ENCODE measurements at places on chromosomes 16 and 17. TPM values are rescaled to one million over a fixed set of nuclear protein-coding genes. Genes with fewer than 3 reads are reported as not detected.

GRCh38 chr17:57578608-57579225, 166.4 kb downstream of the CCDC182 start:
- H3K27ac ChIP-seq: peak overlapping the region; percentile 65
- no peak for DNase-seq
- peaks cover 35% of the 10 kb centered on the region for H3K4me1 ChIP-seq
- no peak overlapping the region for H3K4me3 ChIP-seq
- no peaks in the 10 kb centered on the region for H3K36me3 ChIP-seq

DNA sequence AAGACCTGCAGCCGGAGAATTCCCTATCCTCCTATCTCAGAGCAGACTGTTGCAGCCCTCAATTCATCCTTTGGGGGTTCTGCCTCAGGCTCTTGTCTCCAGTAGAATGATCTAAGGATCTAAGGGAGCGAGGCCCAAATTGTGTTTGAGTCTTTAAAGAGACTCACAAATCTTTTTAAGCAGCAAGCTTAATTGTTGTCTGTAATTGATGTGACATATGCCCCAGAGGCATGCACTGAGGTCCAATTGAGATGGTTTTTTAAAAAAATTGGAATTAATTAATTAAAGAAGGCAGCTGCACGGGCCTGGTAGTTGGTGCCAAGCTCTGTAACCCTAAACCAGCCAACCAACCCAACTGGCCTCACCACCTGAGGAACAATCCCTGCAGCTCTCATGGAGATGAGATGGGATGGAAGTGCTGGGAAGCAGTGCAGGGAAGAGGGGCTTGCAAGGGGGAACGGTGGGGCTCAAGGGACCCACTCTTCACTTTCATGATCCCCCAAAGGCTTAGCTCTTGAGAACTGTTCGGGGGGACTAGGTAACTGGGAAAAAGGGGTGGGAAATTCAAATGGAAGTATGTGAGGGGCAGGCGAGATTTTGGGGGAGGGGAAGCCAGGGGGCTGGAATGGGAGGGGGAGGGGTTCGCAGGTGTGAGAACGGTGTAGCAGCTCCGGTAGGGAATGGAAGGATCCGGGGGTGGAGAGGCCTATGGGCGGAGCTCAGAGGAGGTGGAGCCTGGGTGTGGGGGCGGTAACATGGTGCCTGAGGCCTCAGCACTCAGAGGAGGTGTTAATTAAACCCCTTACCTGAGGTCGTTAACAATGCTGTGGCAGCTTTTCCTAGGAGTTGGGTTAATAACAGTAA, 9.2 kb upstream of the ZNF652 start:
- no peak overlapping the region for H3K4me3 ChIP-seq
- H3K27me3 ChIP-seq: no peaks in the 10 kb centered on the region
- H3K27ac ChIP-seq: no peak overlapping the region
- no peaks in the 10 kb centered on the region for H3K4me1 ChIP-seq
- DNase-seq: no peak
- no peaks in the 10 kb centered on the region for H3K36me3 ChIP-seq

DNA sequence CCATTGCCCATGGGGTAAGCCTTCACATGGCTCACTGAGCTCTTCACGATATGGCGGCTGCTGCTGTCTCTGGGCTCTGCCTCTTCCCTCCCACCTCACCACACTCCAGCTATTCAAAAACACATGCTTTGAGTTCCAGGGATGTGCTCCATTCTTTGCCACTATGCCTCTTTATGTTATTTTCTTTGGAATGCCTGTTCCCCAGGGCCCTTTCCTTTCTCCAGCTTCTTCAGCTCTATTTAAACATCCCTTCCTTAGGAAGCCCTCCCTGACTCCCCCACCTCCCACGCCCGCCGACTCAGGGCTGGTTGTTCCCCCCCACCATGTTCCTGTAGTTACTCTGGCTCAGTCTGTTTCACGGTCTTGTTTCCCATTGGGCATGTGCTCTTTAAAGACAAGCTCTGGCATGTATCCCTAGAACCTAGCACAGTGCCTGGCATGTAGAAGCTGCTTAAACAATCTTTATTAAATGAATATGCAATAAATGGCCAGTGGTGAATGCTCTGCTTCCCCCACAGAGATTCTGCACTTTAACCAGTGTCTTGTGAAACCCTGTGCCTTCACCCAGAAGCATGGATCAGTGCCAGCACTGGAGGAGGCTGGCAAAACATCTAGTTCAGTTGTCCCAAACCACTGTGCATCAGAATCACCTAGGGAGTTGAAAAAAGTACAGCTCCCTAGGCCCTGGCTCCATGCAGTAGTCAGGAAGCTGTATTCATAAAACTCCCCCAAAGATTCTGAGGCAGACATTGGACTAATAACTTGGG, 6.9 kb downstream of the MYCBPAP start:
- H3K4me3 ChIP-seq: no peak overlapping the region
- H3K4me1 ChIP-seq: no peaks in the 10 kb centered on the region
- no peaks in the 10 kb centered on the region for H3K36me3 ChIP-seq
- no peak for DNase-seq
- H3K27me3 ChIP-seq: no peaks in the 10 kb centered on the region
- H3K27ac ChIP-seq: no peak overlapping the region

DNA sequence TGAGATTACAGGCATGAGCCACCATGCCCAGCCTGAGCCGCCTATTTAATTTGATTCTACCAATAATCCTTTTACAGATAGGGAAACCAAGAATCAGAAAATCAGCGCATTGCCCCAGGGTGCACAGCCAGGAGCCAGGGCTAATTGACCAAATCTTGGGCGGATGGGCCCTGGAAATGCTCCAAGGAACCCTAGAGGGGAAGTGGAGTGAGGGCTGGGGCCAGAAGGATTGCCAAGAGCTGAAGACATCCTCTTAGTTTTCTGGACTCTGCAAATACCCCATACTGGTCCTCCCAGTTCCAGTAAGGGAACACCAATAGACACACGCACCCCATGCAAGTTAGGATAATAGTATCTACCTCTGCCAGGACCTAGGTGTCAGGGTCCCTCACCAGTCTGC, 3.8 kb downstream of the FHOD1 start:
- no peaks in the 10 kb centered on the region for H3K27me3 ChIP-seq
- peak overlapping the region; percentile 99 for H3K27ac ChIP-seq

Gene C1QTNF1
- 22.8 TPM for total RNA-seq

Data from psoas muscle (tissue), 8 donors.